ENCODE measurements at places on chromosomes 2 and 18.

DNA sequence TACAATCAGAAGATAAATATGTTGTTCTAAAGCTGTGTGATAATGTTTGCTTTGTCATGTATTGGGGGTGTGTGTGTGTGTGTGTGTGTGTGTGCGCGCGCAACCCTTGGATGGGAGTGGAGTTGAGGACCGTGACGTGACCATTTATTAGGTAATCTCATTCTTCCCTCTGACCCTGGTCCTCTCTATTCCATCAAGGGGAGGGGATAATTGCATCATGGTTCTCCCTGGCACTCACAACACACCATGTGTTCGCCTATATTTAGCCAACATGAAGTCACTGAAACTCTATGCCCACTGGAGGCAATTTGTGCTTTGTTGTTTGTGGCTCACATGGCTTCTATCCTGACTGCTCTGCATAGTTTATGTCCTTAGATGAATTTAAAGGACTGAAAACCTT is 79.8 kb upstream of the LRPPRC start:
- no peak for DNase-seq

- no peak for DNase-seq
Measured at GRCh38 chr2:105977807-105978206, 216.3 kb downstream of the UXS1 start.

DNA sequence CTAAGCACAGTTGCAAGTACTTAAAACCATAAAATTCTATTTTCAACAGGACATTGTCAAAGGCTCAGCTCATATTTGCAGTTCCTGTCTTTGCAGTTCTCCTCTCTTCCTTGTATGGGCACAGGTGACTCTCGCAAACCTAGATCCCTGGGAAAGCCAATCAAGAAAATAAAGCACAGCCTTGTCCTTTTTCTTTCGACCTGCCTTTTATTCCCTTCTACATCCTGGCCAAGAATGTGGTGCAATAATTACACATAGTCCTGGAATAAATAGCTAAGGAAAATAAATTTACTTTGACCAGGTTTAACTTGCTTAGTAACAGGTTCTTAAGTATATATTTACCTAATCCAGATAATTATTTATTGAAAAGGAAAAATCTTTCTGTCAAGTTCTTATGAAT is 20.2 kb downstream of the ATG16L1 start:
- no peak for DNase-seq

- DNase-seq: no peak
Measured at GRCh38 chr2:168698969-168699368, 103.5 kb upstream of the NOSTRIN start.

DNA sequence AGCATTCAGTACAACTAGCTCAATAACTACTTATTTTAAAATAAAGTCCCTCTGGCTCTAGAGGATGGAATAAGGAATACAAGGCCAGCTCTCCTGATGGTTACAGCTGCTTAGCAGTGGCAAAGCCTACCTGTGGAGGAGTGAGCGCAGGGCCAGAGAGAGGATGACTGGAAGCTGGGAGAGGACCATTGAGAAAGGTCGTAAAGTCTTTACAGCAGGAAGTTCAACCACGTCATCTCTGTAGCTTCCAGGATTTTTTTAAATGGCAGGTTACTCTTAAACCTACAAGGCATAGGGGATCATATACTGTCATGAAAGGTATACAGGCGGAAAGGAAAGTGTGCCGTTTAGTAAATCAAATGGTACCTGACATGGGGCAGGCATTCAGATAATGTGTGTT is 26.3 kb downstream of the ANXA4 start:
- DNase-seq: no peak

DNA sequence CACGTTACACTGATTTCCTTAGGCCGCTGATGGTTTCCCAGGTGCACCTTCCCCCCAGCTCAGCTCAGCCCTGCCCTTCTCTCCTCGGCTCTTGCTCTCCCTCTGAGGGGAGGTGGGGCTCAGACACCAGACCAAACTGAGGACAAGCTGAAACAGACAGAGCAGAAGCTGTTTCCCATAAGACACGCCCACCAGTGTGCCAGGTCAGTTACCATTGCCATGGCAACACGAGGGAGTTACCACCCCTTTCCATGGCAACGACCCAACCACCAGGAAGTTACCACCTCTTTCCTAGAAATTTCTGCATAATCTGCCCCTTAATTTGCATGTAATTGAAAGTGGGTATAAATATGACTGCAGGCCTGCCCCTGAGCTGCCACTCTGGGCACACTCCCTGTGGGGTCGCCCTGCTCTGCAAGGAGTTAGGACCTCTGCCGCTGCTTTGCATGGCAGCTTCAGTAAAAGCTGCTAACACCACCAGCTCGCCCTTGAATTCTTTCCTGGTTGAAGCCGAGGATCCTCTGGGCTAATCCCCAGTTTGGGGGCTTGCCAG is 120.9 kb upstream of the SMIM21 start:
- no peak for DNase-seq

DNA sequence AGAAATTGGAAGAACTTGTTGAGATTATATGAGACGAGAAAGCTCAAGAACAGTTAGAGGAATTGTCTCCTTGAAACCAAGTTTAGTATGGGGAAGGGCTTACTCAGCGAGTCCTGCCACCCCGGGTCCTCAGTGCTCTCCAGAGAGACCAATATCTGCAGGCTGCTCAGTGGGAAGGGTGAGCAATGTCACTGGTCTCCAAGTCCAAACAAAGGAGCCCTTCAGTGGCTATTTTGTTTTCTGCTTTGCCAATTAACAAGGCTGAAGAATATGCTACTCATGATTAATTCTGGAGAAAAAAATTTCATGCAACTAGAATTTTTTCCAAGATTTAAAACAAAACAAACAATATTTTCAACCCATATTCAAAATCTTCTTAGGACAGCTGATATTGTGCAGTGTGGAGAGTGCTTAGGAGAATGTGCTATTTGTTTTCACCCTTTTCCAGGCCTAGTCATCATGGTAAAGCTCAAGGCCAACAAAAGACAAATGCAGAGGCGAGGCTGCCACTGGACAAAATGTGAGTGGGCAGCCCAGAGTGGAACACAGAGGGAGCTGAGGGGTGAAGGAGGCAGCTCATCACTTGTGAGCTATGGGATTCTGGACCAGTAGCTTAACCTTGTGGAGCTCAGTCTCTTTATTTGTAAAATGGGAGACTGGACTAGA is 83.8 kb upstream of the TMEM17 start:
- no peak for DNase-seq

DNA sequence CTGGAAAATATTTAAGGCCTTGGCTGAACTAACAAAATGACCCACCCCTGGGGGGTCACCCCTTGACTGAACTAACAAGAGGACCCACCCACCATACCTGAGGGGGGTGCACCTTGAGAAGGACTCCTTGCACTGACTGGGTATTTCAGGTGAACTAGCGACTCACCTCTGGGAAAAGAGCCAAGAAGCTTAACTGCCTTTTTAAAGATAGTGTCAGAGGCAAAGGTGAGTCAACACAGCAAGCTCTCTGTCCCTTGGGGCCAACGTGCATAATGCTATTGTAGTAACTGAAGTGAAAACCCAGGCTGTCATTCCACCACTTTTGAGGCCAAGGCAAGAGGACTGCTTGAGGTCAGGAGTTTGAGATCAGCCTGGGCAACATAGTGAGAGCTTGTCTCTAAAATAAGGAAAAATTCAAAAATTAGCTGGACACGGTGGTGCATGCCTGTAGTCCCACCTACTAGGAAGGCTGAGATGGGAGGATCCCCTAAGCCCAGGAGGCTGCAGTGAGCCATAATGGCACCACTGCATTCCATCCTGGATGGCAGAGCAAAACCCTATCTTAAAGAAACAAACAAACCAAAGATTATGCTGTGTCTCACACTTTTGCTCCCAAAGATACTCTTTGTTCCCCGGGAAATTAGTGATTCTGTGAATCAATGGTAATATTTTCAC is 36.4 kb upstream of the ZCCHC2 start:
- no peak for DNase-seq

DNA sequence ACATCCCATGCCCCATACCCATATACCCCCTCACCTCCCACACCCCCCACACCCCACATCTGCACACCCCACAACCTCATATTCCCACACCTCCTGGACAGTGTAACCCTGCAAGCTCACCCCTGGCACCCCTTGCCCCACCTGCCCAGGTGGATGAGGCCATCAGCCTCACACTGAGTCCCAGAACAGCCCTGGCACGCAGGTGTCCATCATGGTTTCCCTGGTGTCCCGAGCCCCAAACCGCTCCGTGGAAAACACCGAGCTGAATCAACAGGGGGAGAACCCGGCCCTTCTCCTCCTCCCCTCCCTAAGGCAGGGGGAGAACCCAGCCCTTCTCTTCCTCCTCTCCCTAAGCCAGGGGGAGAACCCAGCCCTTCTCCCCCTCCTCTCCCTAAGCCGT is 415.6 kb upstream of the SALL3 start:
- DNase-seq: no peak

Data from stimulated activated CD8-positive, alpha-beta memory T cell treated with anti-CD3 and anti-CD28 coated beads, Interleukin-15, amount 100 ng/mL, for 24 hours (primary cell).